ENCODE measurements at places on chromosomes 6 and 20.
A peak's percentile ranks its signal among the peaks of the same experiment; 100 is the strongest.

GRCh38 chr6:22102671-22103070 lies 194.2 kb downstream of the PRL start:
- DNase-seq, result no peak

DNA sequence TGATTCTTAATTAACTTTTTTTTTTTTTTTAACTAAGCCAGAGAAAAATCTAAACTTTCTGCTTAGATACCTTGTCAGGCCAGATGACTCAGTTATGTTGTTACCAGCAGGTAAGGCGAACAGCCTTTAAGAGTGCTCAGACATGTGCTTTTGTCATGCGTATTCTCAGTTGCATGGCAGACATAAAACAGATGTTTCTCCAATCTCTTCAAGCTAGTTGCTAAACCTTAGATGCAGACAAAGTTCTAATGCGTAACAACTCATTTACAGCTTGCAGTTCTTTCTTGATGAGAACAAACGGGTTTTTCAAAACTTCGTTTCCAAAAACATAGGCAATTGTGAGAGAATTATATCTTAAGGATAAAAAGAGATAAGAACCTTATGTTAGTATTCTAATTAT lies 49.6 kb upstream of the GFRAL start:
- no peak for DNase-seq

- DNase-seq, result no peak
Measured at GRCh38 chr20:42688576-42688975, 501.1 kb downstream of the PTPRT start.

- peak; percentile 19 for DNase-seq
Measured at GRCh38 chr6:75602246-75603105, 796 bp downstream of the SENP6 start.

DNA sequence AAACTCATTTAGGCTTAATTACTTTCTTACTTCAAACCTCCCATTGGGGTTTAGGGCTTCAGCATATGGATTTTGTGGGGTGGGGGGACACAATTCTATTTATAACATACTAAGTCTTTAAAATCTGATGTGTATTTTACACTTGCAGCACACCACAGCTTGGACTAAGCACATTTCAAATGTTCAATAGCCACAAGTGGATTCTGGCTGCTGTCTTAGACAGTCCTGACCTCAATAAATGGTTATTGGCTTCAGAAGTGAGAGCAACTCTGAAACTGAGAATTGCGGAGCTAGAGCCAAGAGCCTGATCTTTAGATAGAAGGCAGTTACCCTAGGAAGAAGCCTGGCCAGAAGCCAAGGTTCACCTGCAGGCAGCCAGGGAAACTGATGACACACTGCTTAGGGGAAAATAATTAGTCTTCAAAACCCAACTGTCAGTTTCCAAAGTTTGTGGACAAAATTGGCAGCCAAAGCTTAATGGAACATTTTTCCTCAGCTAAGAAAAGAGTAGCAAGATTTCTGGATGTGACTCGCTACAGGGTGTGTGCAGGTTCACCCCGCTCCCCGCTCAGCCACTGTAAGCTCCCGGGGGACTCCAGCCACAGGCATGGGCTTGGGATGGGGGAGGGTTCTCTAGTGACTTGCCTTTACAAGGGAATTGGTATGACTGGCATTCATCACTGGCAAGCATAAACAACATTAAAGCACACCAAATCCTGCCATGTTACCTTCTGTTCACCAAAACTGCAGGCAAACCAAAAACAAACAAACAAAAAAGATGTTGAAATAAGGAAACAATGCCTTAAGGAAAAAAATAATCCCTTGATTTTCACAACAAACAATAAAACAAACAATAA lies 219.8 kb downstream of the TFAP2A start:
- DNase-seq, result no peak

GRCh38 chr6:107590378-107590777 lies 100.5 kb downstream of the SOBP start:
- DNase-seq, result no peak
